Stimulated activated CD4-positive, alpha-beta T cell treated with anti-CD3 and anti-CD28 coated beads, Interleukin-1b, Interleukin-23, amount 100 ng/mL, for 24 hours (primary cell): ENCODE measurements at places on chromosomes 5 and 9.
A peak's percentile ranks its signal among the peaks of the same experiment; 100 is the strongest.

- DNase-seq = no peak
These were observed 568.6 kb downstream of the CETN3 start for GRCh38 chr5:89840906-89841305.

GRCh38 chr9:22211588-22212360, 202.7 kb upstream of the CDKN2B start:
- DNase-seq = no peak

- DNase-seq = no peak
These were observed 33.1 kb downstream of the SCGB3A1 start for GRCh38 chr5:180558232-180558631.

GRCh38 chr5:159807586-159807985, 108.7 kb upstream of the ADRA1B start:
- no peak for DNase-seq

GRCh38 chr9:101465326-101465915, 29.8 kb upstream of the ALDOB start:
- DNase-seq = no peak

DNA sequence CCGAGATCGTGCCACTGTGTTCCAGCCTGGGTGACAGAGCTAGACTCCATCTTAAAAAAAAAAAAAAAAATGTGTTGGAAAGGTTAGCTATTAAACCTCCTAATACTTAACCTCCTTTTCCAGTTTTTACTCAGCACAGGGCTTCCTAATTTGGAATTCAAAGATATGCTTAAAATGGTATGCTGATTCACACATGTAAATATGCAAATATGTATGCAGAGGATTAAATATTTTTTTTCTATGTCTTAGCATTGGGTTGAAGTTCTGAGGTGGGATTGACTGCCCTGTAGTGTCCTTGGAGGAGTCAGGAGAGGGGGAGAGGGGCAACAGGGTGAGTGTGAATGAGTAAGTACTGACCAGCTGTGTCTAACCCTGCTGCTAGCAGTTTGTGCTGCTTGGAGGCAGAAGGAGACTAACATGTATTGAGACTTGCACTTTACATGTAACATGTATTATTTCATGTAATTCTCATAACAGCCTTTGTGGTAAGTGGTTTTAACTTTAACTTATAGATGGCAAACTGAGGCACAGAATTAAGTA, 63.2 kb downstream of the SLC44A1 start:
- DNase-seq = no peak

GRCh38 chr9:82894961-82895821, 167.8 kb downstream of the RASEF start:
- no peak for DNase-seq

DNA sequence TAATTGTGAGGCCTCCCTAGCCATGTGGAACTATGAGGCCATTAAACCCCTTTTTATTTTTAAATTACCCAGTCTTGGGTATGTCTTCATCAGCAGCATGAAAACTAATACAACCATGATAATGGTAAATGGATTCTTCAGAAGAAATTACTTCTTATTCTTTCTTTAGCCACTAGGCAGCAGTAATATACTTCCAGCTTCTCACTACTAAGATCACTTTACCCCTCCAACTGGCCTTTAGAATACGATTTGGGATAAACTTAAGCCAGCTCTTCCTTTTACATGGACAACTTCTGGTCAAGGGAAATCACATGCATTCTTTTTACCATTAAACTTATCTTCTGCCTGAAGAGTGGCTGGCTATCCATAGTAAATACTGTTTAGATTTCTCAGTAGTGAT, 355.4 kb downstream of the MAN2A1 start:
- DNase-seq = no peak

DNA sequence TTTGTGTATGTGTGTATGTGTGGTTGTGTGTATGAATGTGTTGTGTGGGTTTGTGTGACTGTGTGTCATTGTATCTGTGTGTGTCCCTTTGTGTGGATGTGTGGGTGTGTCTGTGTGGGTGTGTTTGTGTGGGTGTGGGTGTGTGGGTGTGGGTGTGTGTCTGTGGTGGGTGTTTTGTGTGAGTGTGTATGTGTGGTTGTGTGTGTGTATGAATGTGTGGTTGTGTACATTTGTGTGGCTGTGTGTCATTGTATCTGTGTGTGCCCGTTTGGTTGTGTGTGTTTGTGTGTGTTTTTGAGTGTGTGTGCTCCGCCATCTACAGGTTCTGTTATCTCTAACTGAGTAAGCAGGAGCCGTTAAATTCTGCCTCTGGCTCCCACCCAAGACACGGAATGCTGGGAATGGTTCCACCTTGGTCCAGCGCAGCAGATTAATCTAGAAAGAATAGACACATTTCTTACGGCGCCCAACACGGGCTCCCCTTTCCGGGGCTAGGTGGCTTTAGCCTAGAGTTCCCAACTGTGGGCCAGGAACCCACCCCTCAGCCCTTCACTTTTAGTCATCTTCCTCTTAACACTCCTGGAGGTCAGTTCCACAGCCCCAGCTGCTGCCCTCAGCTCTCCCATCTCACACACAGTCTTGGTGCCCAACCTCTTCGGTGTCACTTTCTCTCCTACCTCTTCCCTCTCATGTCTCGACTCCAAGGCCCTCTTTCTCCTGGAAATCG, 197.1 kb downstream of the TTLL11 start:
- DNase-seq = no peak

DNA sequence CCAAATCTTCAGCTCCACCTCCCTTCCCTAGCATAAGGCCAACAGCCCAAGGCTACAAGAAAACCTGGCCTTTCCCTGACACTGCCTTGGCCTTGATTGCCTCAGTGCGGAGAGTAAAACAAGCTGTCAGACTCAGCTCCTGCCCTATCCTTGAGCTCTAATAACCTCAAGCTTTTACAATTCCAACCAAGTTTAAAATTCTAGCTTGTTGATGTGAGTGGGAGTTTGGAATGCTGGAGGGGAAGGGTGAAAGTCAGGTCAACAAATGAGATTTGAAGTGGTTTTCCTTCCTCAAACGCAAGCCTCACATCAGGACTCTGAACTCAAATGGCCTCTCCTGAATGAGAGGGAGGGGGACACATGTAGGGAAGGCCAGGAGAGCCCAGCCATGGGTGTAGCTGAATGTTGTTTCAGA, 197.0 kb upstream of the VLDLR start:
- no peak for DNase-seq

GRCh38 chr5:156556666-156557406, 229.9 kb downstream of the SGCD start:
- DNase-seq = no peak

DNA sequence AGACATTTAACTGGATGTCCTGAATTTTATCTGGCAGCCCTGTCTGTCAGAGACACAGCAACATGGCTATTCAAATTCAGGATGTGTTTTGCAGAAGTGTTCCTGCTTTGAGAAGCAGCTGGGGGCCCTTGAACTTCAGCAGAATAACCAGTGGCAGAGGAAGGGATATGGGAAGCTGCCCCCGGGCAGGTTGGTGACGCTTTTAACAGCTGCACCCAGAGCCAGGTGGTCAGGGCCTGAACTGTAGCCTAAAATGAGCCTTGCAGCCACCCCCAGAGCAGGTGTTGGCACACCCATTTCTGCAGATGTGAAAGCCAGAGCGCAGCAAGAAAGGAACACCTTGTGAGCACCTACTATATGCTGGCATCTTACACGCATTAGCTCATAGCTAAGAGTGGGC, 128.7 kb upstream of the BOD1 start:
- no peak for DNase-seq

GRCh38 chr5:96143450-96143849, 181.8 kb upstream of the ELL2 start:
- no peak for DNase-seq

- DNase-seq = peak; percentile 32
These were observed 99.9 kb downstream of the ANKRD18B start for GRCh38 chr9:33623658-33624586.

GRCh38 chr9:114721491-114722079, 39.6 kb upstream of the TEX48 start:
- no peak for DNase-seq

GRCh38 chr5:102582696-102583095, 83.9 kb upstream of the SLCO6A1 start:
- no peak for DNase-seq

- DNase-seq = no peak
These were observed 87.2 kb downstream of the CSNK1G3 start for GRCh38 chr5:123599171-123599570.

- DNase-seq = no peak
These were observed 56.7 kb upstream of the CXCL14 start for GRCh38 chr5:135635451-135635850.

DNA sequence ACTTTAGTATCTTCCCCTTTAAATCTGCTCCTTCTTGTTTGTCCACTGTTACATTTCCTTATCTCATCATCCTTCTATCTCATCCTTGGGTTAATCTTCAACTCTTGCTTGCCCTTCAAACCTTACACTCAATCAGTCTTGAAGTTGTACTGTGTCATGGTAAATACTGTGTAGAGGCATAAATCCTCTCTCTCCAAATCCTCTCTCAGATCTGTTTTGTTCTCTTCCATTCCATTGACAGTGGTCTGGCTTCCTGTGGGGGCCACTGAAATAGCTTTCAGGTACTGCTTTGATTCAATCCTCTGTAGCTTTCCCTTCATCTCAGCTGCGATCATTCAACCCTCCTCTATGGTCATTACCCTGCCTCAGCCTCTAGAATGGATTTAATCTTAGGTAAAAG, 104.0 kb downstream of the PLCXD3 start:
- DNase-seq = no peak

GRCh38 chr5:101675510-101676219, 620.4 kb downstream of the SLCO4C1 start:
- no peak for DNase-seq

GRCh38 chr9:17578911-17579793, at the start of gene SH3GL2:
TSS of gene SH3GL2 (plus strand) at chr9:17579066.
- DNase-seq = peak; percentile 3

DNA sequence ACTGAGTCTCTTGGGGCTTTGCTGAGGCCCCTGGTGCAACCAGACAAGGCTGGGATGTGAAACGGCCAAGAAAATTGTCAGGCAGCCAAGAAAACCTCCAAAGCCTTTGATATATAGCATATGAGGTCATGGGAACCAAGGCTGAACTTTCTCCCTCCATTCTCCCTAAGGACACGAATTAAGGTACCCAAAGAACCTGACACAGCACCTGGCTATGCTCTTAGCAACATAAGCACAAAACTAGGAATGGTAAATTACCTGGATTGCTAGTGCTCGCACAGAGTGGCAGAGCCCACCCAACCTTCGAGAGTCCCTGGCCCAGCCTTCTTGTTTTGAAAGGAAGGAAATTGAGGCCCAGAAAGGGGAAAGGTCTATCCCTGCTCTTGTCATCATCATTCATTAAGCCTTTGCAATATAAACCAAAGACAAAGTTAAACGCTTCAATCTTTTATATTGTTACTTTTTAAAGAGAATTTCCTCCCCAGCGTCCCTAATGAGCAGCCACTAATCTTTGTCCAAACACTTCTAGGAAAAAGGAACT, 220.0 kb upstream of the NR4A3 start:
- no peak for DNase-seq

GRCh38 chr5:127060470-127060985, 12.8 kb downstream of the C5orf63 start:
- no peak for DNase-seq

- peak; percentile 36 for DNase-seq
These were observed 4.3 kb upstream of the AHRR start for GRCh38 chr5:317086-317811.

DNA sequence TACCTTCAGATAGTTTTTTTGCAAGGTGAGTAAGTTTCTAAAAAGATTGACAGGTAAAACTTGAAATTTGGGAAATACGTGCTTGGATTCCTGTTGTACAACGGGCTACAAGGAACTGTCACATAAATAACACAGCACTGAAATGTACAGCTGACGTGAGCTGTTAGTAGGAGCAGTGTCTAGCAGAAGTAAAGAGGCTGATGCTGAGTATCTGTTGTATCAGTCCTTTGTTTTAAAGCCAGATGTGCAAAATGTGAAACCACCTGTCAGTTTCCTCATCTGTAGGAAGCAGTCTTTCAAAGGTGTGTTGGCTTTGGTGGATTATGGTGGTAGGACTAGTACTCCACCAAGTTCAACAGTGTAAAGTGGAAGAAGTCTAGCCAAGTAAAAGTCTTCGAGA, 122.3 kb downstream of the EFNA5 start:
- no peak for DNase-seq

DNA sequence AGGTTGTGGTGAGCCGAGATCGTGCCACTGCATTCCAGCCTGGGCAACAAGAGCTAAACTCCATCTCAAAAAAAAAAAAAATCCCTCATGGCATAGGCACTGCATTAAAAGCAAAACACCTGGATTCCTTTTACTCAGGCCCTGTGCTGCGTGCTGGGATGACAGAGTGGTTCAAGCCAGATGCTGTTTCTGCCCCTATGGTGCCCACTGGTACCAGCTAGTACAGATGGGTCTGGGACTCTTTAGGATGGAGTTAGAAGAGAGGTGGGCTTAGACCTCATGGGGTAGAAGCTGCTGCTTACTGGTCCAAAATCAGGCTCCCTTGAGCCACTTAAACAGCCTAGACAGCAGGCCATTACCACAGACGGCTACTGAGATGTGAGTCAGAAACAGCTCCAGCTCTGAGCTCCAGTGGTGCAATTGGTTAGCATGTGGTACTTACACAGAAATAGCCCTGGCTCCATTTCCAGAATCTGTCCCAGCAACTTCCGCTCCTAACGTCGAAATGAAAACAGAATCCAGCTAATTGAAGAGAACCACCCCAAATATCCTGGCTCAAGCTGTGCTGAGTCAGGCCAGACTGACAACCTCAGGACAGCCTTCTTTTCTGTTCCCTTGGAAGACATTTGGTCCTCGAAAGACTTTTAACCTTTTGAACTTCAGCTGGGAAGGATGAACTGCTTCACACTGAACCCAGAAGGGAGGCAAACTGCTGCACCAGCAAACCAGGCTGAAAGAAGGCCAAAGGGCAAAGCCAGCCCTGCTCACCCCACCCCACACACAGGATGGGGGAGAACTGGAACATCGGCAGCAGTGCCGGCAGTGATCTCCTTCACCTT, 15.5 kb downstream of the C5orf15 start:
- DNase-seq = no peak

DNA sequence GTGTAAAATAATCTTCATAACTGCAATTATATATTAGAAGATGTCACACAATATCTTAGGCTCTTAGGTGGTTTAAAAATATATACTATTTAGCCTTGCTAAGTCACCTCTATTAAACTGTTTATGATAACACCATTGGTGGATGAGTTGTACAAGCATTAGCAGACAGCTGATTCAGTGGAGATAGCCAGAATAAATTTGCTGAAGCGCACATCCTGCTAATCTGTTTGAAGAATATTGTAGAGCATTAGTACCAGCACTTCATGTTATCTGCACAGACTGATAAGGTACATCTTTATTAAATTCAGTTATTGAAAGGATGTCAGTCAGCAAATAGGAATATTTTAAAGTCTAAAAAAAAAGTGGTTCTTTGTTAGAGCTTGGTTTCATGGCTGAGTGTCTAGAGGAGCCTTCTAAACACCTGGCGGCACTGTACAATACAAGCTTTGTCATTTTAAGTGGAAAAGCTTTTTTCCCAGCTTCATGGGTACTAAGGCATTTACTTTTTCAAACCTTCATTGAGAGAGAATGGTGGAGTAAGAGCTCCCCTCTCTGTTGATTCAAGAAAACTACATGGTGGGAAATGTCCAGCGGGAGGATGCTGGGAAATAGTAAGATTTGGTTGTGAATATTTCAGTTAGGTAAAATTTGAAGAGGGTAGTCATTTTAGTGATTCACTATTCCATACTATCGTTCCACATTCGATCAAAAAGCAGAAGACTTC, 275.1 kb downstream of the SLF1 start:
- DNase-seq = no peak

GRCh38 chr9:127796852-127797370, 5.8 kb upstream of the FPGS start:
- DNase-seq = no peak

GRCh38 chr9:129163753-129164152, 14.3 kb downstream of the IER5L start:
- no peak for DNase-seq

- no peak for DNase-seq
These were observed 292.4 kb downstream of the MAST4 start for GRCh38 chr5:66888613-66889012.
